ENCODE measurements at places on chromosomes 7 and 10.

DNA sequence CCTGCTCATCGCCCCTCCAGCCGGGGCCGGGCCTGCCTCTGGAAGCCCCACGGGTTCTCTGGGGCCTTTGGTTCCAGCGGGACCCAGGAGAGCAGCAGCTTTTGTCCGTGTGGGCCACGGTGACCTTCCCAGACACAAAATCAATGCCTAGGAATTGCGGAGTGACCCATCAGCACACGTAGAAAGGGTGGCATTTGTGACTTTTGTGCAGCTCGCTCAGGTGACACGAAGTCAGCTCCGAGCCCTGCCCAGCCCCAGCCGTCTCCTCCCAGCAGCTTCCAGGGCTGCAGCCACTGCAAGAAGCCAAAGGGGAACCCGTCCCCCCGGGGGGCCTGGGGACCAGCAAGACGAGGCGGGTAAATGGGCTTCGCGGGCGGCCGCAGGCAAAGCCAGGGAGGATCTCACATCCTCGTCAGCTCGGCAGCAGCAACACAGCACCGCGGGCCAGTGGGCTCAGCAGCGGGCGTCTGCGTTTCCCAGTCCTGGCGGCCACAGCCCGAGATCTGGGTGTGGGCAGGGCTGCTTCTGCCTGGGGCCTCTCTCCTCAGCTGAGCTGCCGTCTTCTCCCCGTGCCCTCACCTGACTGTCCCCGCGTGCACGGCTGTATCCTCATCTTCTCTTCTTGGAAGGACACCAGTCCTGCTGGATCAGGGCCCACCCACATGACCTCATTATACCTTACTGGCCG lies 88.5 kb downstream of the PAXIP1 start:
- no peak for DNase-seq

DNA sequence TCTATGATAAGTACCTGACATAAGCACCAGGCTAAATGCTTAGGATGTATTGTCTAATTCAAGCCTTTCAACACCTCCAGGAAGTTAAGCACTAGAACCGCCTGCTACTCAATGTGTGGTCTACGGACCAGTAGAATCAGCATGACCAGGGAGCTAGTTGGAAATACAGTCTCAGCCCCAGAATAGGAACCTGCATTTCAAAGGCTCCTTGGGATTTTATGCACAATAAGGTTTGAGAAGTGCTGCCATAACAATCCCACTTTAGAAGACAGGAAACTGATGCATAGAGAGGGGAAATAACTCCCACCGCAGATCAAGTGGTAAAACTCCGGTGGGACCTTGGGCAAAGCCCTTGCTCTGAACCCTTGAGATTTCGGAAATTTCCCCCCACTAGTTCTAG lies 8.8 kb upstream of the DUSP5 start:
- DNase-seq: no peak

DNA sequence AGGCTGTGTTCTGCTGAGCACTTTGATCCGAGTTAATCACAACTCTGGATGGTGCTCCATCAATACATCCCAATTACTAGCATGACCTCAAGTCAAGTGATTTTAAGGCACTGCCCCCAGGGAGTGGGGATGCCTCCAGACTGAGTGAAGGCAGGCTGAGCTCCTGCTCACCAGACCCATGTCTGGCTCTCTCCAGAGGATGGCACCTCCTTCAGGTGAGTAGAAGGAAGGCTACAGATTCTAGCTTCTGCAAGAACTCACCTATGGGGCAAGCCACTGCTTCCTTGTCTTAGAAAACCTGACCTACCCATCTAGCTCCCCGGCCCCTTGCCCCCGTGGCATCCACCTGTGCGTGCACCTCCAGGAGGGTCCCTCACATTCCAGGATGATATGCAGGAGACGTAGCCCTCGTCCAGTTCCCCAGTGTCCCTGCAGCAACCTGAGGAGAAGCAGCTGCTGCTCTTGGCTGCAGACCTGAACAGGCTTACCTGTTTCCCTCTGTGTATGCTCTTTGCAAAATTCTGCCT lies 390.3 kb downstream of the GRID1 start:
- DNase-seq: no peak

DNA sequence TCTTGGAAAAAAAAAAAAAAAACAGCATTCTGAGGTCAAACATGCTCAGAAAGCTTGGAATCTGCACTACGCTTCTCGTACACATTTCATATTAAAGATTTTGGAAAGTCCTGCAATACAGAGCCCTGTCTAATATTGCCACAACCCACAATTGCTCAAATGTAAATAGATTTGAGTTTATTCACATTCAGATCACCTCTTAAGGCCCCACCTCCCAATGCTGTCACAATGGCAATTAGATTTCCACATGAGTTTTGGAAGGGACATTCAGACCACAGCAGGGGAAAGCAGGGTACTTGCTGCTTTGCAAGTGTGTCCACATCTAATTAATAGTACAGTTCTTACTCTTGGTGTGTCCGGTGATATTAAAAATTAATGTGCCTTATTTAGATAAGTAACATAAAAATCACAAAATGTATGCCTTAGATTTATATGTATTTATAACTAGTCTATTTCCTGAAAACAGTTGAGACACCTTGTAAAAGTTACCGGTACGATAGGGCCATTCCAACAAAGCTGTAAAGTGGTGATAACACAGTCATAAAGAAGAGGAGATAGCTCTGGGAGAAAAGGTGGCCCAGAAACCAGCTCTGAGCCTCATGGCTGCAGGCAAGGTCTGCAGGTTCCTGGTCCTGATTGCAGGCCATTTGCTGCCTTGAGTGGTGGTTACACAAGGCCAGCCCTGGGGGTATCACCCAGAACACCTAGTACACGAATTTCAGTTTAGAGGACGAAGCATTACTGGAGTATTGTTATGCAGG lies 27.9 kb downstream of the EGFR start:
- DNase-seq: no peak

GRCh38 chr10:74233281-74233680 lies 82.3 kb downstream of the ADK start:
- DNase-seq: no peak

GRCh38 chr7:22665923-22666322 lies 61.1 kb upstream of the IL6 start:
- DNase-seq: no peak

DNA sequence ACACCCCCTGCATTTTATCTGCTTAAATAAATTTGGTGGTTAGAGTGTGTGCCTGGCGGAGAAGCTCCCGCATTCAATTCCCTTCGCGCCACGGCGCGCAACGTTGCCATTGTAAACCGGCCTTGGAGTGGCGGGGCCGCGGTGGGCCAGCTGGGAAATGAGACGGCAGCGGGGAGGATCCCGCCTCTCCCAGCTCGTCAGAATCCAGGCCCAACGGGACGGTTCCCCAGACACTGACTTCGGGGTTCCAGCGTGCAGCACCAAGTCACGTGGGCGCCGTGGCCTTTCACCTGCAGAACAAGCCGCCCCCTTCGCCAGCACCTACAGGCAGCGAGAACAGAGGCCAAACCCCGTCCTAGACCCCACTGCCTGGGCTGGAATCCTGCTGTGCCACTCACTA lies 103.4 kb downstream of the GRID1 start:
- no peak for DNase-seq

DNA sequence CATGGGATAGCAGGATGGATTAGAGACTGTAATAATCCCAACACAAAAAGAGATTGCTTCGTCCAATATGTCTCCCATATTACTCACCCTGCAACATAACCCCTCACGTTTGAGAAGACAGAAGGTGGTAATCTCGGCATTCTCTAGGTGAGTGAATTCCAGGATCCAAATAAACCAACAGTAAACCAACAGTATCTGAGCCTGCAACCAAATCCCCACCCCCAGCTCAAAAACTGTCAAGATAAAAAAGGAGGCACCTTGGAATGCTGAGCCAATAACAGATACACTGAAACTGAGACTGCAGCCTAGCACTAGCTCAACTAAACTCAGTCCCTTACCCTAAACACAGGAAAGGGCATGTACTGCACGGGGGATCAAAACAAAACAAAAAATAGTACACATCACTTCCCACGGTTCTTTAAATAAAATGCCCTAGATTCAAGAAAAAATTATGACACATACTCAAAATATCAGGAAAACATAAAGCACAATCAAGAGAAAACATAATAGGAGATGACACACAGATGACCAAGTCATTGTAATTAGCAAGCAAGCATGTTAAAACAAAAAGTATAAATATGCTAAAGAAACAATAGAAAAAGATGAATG lies 28.0 kb downstream of the IPMK start:
- no peak for DNase-seq

DNA sequence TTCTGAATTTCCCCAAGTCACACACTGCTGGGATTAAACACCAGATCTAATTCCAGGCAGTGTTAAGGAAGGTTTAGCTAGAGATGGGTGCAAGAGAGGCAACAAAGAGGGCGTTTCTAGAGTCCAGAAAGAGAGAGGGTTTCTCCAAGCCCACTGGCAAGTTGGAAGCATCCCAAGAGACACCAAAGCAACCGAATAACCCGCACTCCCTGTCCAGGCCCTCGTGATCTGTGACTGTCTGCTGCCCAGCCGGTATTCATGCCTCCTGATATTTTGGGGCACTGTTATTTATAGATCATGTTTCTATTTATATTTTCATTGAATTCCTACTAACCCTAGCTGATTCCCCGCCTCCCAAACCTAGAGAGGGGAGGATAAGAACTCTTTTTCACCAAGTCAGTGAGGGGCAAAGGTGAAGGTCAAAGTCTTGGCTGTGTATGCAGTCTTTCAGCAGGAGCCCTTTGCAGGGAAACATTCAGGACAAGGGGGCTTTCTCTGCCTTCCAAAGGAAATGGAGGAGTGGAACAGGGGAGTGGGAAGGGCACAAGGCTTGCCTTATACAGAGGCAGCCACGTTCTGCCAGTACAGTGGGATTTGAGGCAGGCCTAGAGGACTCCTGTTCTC lies 103.6 kb downstream of the SH3PXD2A start:
- DNase-seq: no peak

DNA sequence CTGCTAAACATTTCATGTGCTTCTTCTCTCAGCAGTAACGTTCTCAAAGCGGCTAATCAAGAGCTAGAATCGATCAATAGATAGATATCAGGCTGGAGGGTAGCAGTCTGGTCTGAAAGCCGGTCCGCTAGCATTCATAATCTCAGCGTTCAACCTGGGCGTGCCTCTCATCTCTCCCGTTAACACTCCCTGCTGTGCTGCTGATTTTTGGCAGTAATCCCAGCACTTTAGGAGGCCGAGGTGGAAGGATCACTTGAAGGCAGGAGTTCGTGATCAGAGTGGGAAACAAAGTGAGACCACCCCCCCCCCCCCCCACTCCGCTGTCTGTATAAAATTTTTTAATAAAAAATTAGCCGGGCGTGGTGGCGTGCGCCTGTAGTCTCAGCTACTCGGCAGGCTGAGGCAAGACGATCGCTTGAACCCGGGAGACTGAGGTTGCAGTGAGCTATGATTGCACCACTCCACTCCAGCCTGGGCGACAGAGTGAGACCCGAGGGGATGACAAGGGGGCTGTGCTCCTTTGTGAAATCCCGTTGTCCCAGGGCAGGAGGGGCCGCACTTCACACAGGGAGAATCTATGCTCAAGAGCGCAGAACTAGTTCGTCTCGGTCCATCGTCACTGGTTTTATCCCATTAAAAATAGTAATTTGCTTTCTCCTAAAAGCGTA lies 624 bp upstream of the CEP55 start:
- no peak for DNase-seq

- DNase-seq: no peak
Measured at GRCh38 chr10:127897177-127897576, 4.4 kb upstream of the CLRN3 start.

DNA sequence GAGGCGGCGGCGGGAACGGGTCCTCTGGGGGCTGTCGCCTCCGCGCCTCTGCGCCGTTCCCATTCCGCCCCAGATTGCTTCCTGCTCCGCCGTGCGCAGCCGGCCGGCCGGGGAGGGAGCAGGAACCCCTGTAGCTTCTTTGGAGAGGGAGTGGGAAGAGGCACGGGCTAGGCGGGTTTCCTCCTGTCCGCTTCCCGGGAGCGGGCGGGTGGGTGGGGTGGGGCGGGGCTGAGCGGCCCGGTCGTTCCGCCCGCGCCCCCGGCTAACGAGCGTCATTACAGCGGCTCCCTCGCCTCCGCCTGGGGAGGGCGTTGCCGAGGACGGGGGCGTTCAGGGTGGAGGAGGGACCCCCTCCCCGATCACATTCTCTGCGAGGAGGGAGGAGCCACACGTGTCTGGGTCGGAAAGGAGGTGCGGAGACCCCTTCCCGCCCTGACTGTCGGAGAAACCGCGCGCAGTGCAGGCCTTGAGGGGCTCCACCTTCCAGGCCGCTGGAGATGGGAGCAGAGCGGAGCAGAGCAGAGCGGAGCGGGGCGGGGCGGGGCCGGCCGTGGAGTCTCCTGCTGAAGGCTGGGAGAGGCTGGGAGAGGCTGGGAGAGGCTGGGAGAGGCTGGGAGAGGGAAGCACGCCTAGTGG lies 39.7 kb downstream of the AGAP3 start:
- no peak for DNase-seq

- no peak for DNase-seq
Measured at GRCh38 chr7:12594122-12594897, 23.8 kb downstream of the SCIN start.

DNA sequence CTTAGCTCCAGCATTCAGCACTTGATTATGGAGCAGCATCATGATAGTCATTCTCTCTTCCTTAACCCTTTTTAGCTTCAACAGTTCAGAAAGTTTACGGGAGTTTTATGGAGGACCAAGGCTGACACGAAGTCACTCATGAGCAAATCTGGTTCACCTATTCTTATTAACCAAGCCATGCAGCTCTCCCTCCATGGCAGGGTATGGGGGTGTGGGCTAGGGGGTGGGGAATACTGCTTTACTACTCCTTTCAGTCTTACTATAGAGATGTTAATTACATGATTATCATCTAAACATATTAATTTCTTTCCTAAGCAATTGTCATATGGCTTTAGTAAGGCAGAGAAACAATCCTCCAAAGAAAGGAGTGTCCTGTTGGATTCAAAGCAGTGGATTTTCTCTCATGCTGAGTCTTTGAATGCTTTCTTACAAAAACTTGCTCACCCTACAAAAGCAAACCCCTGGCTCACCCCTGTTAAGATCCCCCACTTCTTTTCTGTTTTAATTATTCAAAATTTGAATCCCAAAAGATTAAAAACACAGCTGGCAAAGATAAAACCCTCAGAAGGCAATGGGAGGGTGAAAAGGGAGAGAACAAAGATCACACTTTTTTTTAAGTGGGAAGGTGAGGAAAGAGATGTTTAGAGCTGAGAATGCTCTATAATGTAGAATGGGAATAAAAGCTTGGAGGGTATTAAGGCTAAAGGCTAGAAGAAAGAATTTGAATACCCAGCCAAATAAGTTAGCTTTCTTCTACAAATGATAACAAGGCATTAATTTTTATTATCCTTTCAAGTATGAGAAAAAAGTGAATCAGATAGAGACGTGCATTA lies 46.4 kb upstream of the SEMA3E start:
- no peak for DNase-seq

- no peak for DNase-seq
Measured at GRCh38 chr7:97149843-97150242, 32.3 kb downstream of the SDHAF3 start.

Data from HCT116 (cell line).